Non-pigmented ciliary epithelial cell (primary cell): ENCODE measurements at places on chromosomes 2 and 18.

GRCh38 chr2:176979981-176980710, 232.4 kb upstream of the HNRNPA3 start:
- no peak for DNase-seq

DNA sequence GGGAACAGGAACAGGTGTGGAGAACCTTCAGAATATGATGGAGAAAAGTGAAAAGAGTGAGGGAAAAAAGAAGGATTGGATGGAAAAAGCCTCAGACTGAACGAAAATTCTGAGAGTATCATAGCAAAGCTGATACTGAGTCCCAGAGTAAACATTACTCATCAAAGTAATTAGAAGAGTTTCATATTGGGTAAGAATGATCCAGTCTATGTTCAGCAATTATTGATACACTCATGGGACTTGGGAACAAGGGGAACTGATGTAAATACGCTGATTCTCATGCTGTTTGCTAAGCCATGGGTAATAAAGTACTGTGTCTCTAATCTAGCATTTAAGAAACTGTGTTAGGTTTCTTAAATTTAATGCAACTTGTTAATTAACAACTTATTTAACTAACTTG, 219.9 kb upstream of the NOL4 start:
- DNase-seq = no peak

DNA sequence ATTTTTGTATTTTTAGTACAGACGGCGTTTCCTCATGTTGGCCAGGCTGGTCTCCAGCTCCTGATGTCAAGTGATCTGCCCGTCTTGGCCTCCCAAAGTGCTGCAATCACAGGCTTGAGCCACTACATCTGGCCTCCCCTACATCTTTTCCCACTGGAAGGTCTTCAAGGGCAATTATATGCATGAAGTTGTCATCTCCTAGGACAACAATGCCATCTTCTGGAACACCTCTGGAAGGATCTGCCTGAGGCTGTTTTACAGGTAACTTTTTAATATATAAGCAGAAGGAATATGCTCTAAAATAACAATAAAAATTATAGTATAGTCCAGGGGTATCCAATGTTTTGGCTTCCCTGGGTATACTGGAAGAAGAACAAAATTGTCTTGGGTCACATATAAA, 321.4 kb downstream of the AFF3 start:
- DNase-seq = no peak

DNA sequence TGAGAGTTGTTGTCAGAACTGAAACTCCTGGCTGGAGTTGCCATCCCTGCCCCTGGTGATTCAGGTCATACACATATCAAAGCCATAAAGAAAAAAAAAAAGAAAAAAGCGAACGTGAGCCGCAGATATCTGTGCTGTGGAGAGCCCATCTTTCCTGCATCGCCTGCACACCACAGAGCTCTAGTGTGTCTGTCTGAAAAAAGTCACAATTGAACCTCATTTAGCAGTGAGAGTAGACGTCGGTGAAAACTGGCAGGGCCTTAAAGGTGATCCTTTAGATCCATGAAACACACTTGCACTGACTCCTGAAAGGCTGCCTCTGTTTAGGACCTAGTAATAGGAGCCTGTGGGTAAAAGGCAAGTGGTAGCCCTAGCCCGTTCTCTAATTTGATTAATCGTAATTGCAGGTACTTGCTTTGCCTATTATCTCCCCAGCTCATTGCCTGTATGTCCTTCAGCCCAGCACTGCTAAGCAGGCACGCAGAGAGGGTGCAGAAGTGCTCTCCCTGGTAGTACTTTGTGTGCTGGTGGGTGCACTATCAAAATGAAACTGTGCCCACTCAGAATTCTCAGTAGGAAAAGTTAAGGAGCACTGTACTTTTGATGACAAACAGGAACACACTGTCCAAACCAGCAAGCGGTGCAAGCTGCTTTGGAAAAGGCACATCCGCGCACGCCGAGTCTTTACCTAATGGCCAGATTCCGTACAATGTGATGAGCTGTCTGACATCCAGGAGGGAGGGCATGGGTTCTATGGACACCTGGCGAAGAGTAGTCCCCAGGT, 103.5 kb upstream of the ASB18 start:
- no peak for DNase-seq

DNA sequence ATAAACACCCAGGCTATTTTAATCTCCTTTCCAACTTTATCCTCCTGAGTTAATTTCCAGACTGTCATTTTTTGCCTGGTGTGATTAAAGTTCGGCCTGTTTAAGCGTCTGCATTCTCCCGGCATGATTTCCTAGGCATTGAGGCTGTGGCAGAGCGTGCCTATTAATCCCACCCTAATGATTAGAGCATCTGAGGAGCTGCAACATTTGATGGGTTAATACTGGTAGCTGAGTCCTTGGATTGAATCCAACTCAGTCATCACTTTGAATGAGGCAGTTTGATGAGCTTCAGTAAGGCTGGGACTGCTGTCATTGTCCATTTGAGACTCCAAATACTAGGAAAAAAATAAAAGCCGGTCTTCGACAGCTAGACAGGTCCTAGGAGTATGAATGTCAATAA, 882.5 kb downstream of the SLC4A3 start:
- no peak for DNase-seq

GRCh38 chr2:220528180-220528675, 900.8 kb downstream of the SLC4A3 start:
- no peak for DNase-seq

DNA sequence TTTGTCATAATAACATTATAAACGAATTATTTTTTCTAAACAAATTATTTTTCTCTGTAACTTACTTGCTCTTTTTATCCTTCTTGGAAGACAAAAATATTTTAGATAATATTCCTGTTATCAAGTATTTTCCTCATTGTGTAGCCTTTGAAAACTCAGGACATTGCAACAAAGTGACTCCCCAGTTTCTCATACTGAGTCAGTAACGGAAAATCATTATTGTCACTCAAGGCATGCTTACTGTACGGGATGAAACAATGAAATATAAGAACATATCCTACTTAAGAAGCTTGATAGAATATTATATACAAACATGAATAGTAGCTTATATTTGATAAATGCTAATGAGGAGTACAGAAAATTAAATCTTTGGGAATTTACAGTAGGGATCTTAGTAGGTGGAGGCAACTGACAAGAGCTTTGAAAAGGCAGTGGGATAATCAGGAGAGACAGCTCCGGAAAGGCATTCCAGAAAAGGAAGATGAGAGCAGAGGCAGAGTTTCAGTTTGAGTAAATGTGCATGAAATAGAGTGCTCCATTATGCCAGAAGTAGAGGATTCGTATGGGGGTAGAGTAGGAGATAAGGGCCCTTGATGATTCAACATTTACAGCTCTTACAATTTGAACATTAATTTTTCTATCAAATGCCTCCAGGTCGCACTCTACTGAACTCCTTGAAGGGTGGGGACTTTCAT, 14.0 kb upstream of the YES1 start:
- DNase-seq = no peak

DNA sequence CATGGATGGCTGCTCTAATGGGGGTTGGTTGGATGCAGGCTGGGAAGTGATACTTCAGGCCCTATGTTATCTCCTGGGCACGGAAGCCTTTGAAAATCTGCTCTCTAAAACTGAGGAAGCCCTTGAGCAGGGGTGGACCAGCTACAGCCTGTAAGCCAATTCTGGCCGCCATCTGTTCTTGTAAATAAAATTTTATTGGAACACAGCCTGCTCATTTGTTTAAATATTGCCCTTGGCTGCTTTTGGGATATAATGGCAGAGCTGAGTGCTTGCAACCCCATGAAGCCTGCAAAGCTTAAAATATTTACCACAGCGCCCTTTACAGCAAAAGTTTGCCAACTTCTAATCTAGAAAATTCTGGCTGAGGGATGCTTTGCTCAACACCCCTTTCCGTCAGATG, 11.9 kb upstream of the IGFBP2 start:
- DNase-seq = no peak

- no peak for DNase-seq
Measured at GRCh38 chr2:207235621-207236020, 69.9 kb upstream of the KLF7 start.
